ENCODE measurements at places on chromosomes 12 and 14.

DNA sequence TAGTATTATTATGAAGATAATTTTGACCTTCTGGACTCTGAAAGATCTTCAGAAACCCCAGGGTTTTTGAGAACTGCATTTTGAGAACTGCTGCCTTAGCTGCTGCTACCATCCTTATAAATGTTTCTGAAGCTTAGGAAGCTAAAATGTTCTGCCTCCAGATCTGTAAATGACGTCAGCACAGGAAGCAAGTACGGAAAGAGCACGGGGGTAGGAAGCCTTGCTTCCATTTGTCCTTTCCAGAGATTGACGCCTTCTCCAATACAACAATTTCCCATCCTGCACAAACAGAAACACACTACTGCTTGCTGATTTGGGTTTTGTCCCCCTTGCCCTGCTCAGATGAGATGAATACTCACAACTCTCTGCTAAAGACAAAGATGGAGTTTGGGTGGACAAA lies 17.9 kb downstream of the RAD52 start:
- DNase-seq, result no peak

DNA sequence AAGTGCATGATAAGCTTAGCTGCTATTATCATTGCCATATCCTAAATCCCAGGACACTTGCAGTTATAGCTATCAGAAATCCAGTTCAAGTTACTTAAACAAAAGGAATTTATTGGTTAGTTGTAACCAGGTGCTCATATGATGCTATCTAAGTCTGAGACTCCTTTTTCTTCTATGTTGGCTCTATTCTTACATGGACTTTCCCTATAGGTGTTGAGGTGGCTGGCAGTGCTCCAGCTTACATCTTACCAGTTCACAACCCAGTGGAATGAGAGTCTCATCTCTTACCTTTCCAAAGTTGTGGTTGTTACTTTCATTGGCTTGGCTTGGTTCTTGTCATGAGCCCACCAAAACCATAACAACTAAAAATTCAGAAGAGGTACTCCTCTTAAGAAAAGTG lies 94.6 kb downstream of the DACT1 start:
- DNase-seq, result no peak

DNA sequence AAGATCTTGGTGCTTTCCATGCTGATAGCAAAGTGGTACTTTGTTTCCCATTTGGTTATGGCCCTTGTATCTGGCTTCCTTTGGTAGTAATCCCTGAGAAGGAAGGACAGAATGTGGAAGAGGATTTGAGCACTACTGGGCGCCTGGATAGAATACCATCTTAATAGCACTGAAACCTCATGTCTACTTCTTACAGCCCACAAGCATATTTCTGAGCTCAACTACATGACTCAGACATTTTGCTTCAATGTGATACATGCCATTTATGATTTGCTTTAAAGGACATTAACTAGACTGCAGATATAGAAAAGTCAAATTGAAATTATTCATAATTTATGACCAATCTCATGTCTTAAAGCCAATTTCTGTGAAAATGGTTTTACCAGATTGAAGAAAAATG lies 80.4 kb downstream of the LIN7A start:
- no peak for DNase-seq

- DNase-seq, result no peak
These were observed 13.2 kb downstream of the BAZ2A start for GRCh38 chr12:56616925-56617324.

GRCh38 chr14:47278233-47278842 lies 397.1 kb downstream of the MDGA2 start:
- peak; percentile 38 for DNase-seq

DNA sequence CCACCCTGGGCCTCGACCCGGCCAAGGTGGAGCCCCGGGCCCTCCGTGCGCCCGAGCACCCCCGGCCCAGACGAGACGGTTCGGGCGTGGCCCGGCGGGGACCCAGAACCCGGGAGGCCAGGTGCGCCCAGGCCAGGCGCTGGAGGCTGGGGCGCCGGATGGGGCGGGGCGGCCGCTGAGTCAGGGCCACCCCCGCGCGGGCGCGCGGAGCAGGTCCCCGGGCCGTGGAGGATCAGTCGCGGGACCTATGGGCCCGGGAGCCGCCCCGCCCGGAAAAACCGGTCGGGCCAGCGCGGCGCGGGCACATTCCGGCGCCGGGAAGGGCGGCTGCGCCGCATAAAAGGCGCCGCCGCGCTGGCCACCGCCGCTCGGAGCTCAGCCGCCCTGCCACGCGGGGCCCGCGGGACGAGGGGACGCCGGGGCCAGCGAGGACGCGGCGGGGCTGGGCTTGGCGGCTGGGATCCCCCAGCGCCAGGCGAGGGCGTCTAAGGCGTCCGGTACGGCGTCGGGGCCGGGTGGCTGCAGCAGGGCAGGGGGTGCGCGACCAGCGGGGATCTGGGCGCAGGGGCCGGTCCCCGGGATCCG lies 21.5 kb upstream of the KIF26A start:
- no peak for DNase-seq

DNA sequence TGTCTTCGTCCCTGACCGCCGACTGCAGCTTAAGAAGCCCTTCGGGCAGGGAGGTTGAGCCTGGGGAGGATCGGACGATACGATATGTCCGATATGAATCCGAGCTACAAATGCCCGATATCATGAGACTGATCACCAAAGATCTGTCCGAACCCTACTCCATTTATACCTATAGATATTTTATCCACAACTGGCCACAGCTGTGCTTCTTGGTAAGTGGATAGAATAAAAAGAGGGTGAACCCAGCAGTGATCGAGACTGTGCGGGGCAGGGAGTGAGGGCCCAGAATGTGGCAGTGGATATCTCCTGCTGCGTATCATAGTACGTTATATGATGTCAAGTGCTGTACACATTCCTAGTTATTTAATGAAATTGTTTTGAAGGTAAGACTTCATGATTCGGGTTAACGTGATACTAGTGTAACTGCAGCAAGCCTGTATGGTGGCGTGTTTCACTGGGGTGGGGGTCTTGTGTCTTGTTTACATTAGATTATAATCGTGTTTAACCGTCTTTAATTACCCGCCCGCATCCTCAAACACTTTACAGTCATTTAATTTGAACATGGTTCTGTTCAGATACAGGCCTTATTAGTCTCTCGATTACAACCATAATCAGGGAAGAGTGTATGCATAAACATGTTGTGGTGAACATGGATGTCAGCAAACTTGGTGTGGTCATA lies 1.3 kb downstream of the NAA30 start:
- DNase-seq, result no peak

GRCh38 chr14:45308745-45309397 lies 55.9 kb upstream of the MIS18BP1 start:
- no peak for DNase-seq

DNA sequence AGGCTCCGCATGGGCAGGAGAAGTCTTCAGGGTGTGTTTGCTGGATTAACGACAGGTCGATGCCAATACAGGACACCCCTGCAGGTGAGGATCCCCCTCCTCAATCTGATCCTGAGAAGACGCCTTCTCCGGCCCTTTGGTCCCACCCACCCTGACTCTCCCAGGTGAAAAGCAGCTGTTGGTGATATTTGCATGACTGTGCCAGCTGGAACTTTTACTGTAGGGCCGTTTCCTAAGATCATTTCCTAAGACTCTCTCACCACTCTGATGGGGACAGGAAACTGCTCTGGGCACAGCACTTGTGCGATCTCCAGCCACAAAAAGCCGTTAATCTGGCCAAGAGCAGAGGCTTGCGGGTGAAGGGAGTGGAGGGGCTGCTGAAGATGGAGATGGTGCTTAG lies 16.8 kb upstream of the EIF5 start:
- DNase-seq, result no peak

GRCh38 chr12:68970951-68971350 lies 38.0 kb upstream of the CPM start:
- no peak for DNase-seq

DNA sequence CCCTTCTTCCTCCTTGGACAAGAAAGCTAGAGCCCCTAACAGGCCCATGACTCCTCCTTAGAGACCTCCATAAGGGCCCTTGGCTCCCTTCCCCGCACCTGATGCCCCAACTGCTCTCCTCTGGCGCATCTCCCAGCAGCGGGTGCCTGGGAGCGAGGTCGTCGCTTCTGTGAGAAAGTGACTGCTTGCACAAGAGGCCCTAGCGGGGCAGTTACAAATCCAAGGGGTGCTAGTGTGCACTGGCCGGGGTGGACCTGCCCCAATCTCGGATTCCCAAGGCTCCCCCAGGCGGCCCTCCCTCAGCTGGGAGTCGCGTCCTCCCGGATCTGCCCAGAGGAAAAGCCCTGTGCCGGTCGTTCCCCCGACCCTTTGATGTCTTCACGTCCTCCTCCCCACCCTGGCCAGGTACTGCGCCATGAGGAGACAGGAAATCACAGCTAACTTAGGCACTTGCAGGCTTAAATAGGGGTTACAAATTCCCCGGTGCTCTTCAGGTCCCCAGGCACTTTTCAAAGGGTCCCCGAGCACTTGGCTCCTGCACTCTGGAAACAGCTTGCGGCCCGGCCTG lies 2.8 kb downstream of the NKX2-8 start:
- no peak for DNase-seq

DNA sequence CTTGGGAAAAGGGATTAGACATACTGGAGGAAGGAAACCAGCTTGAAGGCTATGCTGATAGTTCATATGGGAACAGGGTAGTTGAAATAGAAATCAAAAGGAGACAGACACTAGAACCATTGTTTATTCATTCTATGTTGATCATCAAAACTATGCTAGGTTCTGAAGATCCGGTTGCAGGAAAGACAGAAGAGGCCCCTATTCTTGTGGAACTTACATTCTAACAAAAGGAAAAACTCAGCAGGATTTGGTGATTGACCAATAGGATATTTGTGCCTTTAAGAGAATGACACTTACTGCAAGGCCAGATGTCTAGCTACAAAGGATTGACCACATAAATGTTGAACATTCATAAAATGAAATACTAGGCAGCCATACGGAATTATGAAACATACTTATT lies 179.2 kb downstream of the AKAP6 start:
- DNase-seq, result no peak

GRCh38 chr12:94802796-94803195 lies 152.4 kb upstream of the TMCC3 start:
- DNase-seq, result no peak

- DNase-seq, result no peak
These were observed 768 bp downstream of the DBX2 start for GRCh38 chr12:45049912-45050750.

GRCh38 chr14:76007852-76008251 lies 22.3 kb downstream of the IFT43 start:
- no peak for DNase-seq

DNA sequence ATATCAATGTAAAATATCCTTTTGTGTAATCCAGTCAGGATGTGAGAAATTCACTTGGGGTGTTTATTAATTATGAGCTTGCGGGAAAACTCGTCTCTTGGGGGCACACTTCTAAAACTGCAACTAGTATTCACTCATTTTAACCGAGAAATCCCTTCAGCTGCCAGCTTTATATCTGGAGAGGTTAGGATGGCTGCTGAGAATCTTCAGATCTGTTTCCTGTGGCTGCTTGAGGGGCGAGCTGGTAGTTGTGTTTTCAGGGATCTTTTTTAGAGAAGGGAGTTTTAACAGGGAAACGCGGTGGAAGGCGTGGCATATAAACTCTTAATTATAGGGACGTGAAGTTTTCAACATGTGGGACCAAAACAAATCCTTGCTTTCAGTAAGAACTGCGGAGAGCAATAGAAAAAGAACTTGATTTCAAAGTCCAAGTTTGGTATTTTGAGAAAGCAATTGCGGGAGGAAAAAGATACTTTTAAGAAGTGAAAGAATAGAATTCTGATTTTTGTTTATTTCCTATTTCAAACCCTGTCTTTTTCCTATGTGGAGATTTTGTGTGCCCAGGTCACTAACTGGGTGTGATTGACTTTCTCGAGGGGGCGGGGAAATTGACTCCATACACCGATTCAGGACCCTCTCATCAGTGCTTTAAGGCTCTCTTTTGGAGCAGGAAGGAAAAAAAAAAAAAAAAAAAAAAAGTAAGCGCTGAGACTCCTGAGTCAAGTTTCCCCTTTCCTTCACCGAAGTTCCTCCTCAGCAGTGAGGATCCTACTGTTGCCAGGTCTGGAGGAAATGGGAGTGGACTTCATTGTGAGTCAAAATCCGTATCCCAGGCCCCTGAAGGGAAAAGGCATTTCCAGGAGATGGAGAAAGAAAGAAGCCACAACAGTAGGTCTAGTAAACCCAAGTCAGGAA lies 1.1 kb downstream of the PPFIBP1 start:
- DNase-seq, result peak; percentile 40

- DNase-seq, result no peak
These were observed 4.9 kb upstream of the DYNLL1 start for GRCh38 chr12:120490833-120491512.

GRCh38 chr14:41285186-41285748 lies 321.4 kb upstream of the LRFN5 start:
- DNase-seq, result peak; percentile 8

GRCh38 chr12:15157269-15157671 lies 63.9 kb downstream of the RERG start:
- DNase-seq, result no peak

GRCh38 chr14:77741438-77741837 lies 19.5 kb downstream of the SNW1 start:
- no peak for DNase-seq

DNA sequence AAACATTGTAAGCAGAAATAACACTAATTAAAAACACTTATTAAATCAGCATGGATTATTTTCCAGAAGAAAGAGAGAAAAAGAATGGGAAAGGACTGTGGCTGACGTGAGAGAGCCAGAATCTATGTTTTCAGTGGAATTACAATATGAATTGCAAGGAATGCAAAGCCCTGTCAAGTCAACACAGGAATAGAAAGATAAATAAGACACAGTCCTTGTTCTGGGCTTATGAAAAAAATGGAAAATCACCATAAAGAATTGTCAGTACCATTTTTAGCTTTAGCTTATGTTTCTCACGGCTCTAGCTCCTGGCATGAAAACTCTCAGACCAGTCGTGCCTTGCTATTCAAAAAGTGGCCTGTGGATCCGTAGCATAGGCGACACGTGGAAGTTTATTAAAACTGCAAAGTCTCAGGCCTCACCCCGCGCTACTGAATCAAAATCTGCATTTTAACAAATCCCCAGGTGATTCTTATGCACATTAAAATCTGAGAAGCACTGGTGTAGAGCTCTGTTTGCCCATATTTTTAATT lies 549.1 kb downstream of the RPS29 start:
- no peak for DNase-seq

GRCh38 chr14:84436528-84436927 lies 1093.4 kb upstream of the FLRT2 start:
- DNase-seq, result no peak

- DNase-seq, result peak; percentile 66
These were observed 613 bp downstream of the ARHGEF40 start for GRCh38 chr14:21070610-21071224.

GRCh38 chr14:79274641-79275291 lies 936.5 kb downstream of the DIO2 start:
- DNase-seq, result no peak

DNA sequence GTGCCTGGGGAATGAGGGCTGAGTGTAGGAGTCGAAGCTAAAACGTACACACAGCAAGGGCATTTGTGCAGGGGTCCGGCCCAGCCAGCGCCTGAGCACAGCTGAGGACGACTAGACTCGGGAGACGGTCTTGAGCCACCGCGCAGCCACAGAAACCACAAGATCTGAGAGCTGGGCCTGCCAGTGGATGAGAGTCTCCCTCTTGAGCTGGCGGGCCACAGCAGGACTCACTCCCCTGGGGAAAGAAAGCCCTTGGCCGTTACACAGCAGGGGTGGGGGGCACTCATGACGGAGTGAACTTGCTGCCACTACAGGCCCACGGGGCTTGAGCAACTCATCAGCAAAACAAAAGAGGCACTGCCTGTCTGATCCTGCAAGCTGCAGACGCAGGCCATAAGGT lies 23.0 kb downstream of the STX2 start:
- DNase-seq, result no peak
